ENCODE measurements at places on chromosomes 11 and 22.

DNA sequence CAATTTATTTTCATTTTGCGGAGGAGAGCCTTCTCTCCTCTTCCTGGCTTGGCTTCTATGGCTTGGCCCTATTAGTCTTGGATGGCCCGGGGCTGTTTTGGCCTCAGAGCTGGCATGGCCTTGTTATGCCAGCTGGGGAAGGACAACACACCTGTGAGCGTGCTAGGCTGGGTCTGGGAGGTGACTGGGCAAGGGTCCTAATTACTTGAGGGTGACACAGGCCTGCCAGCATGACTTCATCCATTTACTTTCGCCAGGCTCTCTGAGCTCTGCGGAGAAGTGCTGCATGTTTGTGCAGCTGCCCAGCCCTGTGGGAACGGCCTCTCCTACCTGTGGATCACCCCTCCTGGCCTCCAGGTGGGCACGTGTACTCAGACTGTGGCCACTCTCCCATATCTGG is 153.6 kb downstream of the SNX19 start:
- DNase-seq, result no peak

- DNase-seq, result no peak
Observed at GRCh38 chr11:34219941-34220370, 114.5 kb downstream of the NAT10 start.

- DNase-seq, result no peak
Observed at GRCh38 chr11:35919244-35919643, 24.6 kb upstream of the LDLRAD3 start.

DNA sequence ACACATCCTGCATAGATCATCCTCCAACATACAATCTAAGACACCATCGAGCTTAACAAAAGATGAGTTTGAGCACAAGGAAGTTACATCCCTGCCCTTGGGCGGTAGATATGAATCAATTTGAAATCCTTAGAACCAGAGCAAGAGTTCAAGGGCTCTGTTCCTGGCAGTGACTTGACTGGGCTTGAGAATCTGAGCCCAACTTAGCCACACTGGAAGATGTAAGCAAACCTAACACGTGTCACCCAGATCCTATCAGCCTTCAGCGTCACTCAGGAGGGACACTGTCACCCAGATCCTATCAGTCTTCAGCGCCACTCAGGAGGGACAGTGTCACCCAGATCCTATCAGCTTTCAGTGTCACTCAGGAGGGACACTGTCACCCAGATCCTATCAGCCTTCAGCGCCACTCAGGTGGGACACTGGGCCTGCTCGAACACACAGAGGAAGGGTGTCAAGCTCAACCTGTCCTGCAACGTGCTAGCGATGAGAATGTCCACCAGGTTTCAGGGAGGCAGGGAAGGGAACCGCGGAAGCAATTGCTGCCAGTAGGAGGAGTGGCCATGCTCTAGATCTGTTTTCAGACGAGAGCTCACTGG is 32.8 kb upstream of the CTSD start:
- DNase-seq, result no peak

DNA sequence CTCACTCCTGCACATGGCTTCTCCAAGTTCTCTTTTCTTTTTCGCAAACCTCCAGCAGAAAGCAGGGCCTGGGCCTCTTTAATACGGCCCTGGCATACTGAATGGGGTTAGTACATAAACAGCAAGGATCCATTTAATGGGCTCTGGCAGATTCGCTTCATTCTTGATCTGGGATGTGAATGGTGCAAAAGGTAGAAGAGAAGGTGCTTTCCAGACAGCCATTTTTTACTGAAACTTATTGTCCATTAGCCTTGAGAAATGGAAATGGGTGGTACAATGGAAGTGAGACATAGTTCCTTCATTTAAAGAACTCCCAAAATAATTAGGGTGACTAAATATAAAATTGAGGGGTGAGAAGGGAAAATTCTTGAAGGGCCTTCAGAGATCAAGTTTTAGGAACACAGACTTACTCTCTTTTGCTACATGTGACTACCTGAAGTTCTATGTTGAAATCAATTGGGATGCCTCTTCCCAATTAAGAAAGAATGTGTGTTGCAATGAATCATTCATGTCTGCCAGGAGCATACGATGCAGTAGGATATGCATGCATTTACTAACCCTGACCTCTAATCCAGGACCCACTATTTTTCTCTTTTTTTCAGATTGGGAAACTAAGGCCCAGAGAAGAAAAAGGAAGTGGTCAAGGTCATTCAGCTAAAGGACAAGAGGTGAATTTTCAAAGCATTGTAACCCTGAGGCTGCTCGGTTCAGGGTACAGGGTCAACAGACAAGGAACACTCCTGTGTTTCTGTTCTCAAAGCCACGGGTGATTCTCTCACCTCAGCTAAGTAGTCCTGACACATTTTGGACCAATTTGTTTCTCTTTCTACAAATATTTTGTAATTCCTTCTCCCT is 144.1 kb downstream of the BBOX1 start:
- DNase-seq, result no peak

DNA sequence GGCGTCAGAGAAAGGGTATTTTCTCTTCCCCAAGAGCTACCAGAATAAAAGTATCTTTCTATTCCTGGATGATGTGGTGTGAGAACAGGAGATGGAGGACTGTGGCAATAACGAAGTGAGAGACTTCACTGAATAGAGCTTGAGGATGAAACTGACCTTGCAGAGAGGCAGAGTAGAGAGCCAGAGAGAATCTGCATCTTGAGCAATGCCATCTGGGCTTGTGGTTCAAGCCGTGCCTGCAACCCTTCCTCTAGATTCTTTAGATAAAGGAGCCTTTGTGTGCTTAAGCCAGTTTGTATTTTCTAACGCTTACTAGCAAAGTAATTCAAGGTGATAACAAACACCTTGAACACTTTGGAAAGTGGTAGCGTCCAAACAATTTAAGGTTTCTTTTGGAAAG is 2.2 kb downstream of the ME3 start:
- no peak for DNase-seq

GRCh38 chr11:21710809-21711208 is 482.1 kb upstream of the ANO5 start:
- DNase-seq, result no peak

GRCh38 chr11:23991165-23991539 is 505.7 kb upstream of the LUZP2 start:
- no peak for DNase-seq

DNA sequence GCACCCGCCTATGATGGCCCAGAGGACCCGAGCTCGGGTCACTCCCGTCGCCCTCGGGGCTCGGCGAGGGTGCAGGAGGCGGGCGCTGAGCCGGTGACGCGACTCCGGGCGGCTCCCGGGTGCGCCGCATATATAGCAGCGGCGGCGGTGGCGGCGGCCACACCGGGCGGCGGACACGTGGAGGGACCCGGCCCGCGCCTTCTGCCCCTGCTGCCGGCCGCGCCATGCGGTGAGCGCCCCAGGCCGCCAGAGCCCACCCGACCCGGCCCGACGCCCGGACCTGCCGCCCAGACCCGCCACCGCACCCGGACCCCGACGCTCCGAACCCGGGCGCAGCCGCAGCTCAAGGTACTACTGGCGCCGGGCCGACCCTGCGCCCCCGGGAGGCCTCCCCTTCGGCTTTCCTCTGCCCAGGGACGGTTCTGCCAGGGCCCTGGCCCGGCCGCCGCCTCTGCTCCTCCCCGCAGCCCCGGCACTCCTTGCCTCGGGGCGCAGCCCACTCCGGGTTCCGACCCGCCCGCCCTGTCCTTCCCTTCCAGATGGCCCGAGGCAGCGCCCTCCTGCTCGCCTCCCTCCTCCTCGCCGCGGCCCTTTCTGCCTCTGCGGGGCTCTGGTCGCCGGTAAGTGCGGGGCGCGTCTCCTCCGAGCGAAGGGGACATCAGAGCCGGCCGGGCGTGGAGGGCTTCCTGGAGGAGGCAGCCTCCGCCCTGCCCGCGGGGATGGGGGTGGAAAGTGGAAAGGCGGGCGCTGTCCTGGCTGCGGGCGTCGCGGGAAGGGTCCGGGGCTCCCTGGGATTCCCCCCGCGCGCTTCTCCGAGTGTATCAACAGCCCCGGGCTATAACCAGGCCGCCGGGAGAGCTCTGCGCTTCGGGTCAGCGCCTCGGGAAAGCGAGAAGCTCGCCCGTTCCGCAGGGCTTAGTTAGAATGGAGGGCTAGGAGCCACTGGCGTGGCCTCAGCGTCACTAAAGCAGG is at the start of gene GAL:
GAL (plus strand) TSS at position 160 of the 972 bp plus-strand sequence; CDS start at position 540, 380 bp downstream.
- no peak for DNase-seq

DNA sequence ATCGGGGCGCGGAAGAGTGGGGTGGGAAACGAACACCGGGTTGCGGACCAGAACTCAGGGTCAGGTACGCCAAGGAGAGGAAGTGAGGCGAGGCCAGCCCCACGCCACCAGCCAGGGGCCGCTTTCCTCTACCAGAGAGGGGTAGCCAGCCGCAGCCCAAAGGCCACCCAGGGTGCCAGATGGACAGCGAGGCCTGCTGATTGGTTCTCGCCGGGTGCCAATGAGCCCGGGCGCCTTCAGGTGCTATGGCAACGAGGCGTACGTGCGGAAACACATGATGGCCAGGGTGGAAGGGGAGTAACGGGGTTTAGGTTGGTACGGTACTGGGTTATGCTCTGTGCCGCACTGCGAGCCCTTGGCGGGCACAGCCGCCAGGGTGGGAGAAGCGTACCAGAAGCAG is 128.9 kb downstream of the SERGEF start:
- no peak for DNase-seq

- no peak for DNase-seq
Observed at GRCh38 chr11:130473056-130473794, 24.8 kb downstream of the ADAMTS15 start.

DNA sequence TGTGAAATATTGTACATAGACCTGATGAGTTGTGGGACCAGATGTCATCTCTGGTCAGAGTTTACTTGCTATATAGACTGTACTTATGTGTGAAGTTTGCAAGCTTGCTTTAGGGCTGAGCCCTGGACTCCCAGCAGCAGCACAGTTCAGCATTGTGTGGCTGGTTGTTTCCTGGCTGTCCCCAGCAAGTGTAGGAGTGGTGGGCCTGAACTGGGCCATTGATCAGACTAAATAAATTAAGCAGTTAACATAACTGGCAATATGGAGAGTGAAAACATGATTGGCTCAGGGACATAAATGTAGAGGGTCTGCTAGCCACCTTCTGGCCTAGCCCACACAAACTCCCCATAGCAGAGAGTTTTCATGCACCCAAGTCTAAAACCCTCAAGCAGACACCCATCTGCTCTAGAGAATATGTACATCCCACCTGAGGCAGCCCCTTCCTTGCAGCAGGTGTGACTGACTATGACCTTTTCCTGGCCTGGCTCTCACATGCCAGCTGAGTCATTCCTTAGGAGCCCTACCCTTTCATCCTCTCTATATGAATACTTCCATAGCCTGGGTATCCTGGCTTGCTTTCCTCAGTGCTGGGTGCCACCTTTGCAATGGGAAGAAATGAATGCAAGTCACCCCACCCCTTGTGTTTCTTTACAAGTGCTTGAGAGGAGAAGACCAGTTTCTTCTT is 12.3 kb downstream of the PIK3IP1 start:
- no peak for DNase-seq

DNA sequence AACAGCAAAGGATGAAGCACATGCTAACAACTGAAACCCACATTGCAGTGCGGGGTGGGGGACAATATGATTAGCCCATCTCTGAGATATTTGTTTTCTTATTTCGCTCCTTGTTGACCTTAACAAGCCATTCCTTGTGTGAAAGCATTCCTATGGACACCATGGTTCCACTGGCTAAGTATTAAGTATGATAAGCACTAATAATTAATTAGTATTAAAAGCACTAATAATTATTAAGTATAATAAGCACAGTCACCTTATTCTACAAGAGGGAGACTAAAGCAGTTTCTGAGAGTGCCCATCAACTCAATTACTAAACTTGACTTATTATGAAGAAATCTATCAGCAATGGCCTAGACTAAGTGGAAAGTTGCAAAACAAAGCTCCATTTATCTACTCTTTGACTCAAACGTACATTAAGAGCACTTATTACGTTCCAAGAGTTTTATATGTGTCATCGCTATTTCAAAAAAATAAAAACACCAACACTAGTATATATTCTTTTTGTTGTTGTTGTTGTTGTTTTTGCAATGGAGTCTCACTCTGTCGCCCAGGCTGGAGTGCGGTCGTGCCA is 65.3 kb downstream of the RBFOX2 start:
- DNase-seq, result no peak

DNA sequence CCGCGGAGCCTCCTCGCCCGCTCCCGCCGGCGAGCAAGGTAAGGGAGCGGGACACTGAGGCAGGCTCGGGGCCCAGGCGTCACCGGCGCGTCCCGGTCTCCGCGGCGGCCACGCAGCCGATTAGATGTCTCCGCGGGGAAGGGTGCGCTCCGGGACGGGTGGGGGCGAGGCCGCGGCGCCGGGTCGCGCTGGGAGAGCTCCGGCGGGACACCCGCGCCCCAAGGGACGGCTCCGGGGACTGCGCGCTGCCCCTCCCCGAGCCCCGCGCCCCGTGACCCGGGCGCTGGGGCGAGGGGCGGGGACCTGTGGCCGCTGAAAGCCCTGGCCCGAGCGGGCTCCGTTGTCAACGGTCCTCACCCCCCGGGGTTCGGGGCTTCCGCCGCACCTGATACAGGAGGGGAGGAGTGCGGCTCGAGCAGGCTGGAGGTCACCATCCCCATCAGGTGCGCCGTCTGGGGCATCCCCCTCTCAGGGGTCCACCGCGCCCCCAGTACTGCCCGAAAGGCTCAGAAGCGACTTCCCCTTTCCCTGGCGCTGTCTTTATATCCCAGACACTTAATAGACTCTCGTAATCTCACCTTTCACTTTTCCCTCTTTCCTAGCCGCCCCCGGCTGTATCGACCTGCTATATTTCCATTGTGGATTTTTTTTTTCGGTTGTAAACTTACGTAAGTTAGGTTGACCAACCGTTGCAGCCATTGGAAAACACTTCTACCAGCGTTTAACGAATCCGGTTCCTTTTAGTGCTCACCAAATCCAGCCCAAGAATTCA is 573 bp downstream of the PPFIA1 start:
- DNase-seq, result no peak

DNA sequence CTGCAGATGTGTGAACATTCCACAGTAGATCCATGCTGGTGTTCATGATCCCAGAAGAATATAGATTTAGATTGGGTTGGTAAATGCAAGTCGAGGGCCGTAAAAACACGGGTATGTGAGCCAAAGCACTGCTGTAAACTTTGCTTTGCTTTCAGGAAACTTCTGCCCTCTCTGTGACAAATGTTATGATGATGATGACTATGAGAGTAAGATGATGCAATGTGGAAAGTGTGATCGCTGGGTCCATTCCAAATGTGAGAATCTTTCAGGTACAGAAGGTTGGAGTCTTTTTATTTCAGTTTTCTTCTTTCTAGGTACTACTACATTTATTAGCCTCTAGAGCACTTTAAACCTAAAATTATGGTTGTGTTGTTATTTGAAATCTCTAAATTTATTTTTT is 36.2 kb upstream of the TTC36 start:
- DNase-seq, result no peak

GRCh38 chr11:2275334-2276279 is 5.2 kb upstream of the ASCL2 start:
- DNase-seq, result peak; percentile 12

GRCh38 chr11:111855506-111855905 is 15.9 kb downstream of the ALG9 start:
- DNase-seq, result no peak

DNA sequence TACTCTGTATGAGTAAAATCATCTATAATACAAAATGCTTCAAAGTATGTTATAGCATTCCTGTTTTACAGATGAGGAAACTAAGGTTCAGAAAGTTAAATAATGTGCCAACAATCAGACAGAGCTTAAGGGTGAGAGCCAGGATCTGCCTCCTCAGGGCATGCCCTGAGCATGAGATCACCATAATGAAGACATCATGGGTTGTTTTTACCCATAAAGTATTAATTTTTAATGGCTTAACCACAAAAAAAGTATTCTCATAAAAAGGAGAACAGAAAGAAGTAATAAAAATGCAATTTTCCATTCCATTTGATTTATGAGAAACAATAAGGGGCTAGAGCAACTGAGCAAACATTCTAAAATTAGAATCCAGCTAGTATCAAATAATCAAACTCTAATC is 534.3 kb upstream of the ARHGAP42 start:
- no peak for DNase-seq

GRCh38 chr11:6405052-6405667 is 13.7 kb downstream of the APBB1 start:
- peak; percentile 52 for DNase-seq

Data from left hindlimb (tissue), 1 donor.